Hematopoietic multipotent progenitor cell treated with erythropoietin and hydrocortisone succinate and interleukin-3 and kit ligand, for 17 days (in vitro differentiated cells): ENCODE measurements at places on chromosomes 4 and X.

DNA sequence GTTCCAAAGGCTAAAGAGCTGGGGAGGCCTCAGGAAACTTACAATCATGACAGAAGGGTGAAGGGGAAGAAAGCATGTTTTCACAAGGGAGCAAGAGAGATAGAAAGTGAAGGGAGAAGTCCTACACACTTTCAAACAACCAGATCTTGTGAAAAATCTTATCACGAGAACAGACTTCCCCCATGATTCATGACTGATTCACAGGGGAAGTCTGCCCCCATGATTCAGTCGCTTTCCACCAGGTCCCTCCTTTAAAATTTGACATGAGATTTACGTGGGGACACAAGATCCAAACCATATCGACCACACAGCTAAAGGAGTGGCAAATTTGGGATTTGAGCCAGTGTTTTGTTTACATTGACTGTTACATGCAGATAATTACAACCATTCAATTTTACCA lies 971.1 kb upstream of the HS3ST1 start:
- DNase-seq, result no peak

- no peak for DNase-seq
Measured at GRCh38 chr4:153274967-153275366, 69.5 kb upstream of the MND1 start.

GRCh38 chr4:165915215-165915614 lies 42.2 kb downstream of the TLL1 start:
- no peak for DNase-seq

DNA sequence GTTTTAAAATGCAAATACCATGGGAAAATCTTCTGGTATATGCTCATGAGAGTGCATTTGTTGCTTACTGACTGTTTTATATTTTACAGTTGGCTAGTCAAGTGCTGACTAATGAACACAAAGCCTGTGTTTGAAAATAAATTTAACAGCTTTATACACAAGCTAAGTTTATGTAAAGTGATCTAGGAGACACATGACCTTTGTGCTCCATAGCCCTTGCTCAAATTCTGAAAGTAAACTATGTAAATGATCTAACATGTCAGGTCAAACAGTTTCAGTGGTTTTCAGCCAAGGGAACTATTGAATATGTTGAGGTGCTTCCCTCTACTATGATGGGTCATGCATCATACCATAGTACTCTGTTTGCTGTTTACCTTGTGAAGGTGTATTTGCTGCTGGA lies 36.7 kb downstream of the DIAPH2 start:
- DNase-seq, result no peak

GRCh38 chrX:374596-374995 lies 12.1 kb downstream of the PPP2R3B start:
- DNase-seq, result no peak

- DNase-seq, result no peak
Measured at GRCh38 chr4:114209584-114209983, 230.1 kb upstream of the ARSJ start.

GRCh38 chrX:151985955-151986354 lies 11.5 kb upstream of the GABRE start:
- no peak for DNase-seq

DNA sequence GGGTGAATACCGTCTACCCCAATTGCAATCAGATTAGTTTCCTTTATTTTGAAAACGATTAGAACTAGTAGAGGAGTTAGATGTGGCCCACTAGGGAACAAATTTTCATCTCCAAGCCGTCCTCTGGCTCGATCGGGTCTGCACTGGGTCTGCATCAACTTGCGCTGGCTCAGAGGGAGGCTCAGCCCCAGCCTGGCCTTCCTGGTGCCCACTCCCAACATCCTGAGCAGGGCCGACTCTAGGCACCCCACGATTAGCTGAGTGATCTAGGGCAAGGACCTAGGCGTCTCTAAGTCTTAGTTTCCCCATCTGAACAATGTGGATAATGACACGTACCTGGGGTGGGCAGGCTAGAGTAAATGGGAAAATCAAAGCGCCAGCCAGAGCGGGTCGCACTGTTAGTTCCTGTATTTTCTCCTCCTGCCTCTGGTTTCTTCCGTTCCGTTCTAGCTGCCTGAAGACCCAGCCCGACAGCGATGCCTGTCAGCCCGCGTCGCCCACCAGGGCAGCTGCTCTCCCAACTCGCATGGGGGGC lies 7.7 kb upstream of the HAND2 start:
- no peak for DNase-seq

DNA sequence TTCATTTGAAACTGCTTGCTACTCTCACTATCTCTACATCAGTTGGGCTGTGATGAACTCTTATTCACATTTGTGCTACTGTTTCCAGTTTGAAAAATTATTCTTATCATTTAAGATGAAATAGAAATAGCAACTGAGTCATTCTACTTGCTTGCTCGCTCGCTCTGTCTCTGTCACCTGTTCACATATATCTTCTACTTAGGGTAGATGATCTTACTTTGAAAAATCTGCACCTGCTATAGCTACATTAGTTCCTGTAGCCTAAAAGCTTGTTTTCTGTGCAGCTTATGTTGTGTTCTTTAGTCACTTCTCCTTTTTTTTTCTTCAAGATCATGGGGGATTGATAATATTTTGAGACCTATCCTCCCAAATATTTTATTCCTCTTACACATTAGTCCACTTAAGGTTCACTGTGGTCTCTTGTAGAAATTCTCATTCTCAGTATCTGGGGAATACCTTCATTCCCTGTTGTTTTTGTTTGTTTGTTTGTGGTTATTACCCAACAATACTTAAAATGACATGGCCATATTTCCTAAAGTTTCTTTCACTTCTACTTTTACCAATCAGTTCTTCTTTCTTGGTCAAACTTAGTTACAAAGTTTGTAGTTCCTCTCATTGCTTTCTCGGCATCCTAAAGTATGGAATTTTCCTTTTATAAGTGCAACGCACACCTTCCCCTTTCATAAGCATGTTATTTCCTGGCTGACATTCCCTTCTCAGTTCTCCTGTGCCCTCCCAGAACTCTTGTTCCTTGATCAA lies 36.5 kb downstream of the CLCN5 start:
- DNase-seq, result no peak

DNA sequence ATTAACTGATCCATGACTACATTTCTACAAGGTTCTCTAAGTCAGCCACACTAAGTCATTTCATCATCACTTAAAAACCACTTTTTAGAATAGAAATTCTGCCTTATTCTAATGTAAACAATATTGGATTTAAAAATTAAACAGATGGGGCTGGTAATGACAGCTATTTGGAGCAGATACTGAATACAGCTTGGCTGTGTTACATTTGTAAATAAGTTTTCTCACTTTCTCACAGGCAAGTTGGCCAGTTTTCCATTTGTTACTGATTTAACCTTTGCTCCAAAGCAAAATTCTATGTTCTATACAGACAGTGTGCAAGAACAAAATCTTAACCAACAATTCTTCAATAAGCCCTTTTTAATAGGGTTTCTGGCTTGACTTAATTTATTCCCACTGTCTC lies 370.7 kb downstream of the GRIA2 start:
- no peak for DNase-seq

GRCh38 chr4:36236159-36236558 lies 8.2 kb downstream of the ARAP2 start:
- DNase-seq, result no peak

- DNase-seq, result no peak
Measured at GRCh38 chrX:2503591-2504500, 3.1 kb upstream of the DHRSX start.

DNA sequence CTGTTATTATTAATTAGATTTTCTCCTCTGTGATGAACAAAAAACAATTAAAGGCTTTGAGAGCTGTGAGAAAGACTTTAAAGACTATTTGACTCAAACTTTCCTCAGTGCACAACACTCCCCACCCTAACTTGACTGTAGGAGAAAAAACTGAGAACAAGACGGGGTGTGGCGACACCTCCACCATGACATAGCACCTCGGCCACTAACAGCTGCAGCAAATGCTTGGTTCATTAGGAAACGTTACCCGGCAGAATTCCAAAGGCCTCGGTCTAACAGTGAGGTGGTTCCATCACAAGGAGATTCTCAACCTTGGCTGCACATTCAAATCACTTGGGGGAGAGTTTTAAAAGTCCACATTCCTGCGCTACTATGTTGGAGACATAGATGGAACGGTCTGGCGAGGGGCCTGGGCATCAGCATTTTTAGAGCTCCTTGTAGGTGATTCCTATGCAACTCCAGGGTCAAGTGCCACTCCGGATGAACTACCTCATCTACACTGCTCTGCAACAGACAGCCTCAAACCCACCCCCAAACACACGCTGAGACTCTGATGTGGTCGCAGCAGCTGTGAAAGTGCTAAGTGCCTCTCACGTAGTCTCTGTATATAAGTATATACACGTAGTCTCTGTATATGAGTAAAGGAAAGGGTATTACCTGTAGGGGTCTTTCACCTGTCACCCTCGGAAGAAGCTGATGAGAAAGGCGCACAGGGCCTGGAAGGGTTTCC lies 1.0 kb downstream of the FGFBP2 start:
- no peak for DNase-seq

- DNase-seq, result no peak
Measured at GRCh38 chr4:61911313-61911756, 711.2 kb downstream of the ADGRL3 start.

- DNase-seq, result no peak
Measured at GRCh38 chr4:77742054-77742453, 77.1 kb downstream of the CNOT6L start.

GRCh38 chr4:80125252-80126177 lies 52.5 kb upstream of the ANTXR2 start:
- DNase-seq, result no peak
